Hematopoietic multipotent progenitor cell treated with erythropoietin and hydrocortisone succinate and interleukin-3 and kit ligand, for 4 days (in vitro differentiated cells): ENCODE measurements at places on chromosomes 7 and 10.

- no peak for DNase-seq
These were observed 98.3 kb downstream of the KCNMA1 start for GRCh38 chr10:77539147-77539935.

DNA sequence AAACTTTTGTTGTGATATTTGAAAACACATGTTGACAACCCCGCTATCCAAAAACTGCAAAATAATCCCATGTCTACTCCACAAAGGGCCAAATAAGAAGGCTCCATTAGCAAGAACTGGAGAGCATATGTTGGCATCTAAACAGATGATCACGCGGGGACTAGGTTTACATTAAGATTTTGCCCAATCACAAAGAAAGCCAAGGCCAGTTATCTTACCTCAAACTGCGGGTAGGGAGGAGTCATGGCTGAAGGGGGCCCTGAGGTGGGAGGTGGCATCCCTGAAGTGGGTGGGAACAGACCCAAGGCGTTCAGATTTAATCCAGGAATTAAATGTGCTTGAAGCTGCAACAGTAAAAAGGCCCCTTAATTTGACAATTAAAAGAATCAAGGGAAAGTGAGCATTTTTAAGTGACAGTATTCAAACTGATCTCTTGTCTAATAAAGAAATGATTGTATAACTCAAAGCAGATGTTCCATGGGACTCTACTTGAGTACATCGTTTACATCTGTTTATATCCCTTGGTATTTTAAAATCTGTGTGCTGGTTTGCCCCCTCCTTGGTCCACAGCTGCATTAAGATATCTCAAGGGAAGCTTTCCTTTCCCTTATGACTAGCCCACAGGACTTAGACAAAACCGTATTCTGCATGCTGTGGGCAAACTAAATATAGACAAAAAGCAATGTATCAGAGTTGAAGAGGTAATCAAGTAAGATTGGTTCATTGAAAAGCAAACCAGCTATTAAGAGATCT is 42.9 kb downstream of the MALSU1 start:
- DNase-seq, result no peak

DNA sequence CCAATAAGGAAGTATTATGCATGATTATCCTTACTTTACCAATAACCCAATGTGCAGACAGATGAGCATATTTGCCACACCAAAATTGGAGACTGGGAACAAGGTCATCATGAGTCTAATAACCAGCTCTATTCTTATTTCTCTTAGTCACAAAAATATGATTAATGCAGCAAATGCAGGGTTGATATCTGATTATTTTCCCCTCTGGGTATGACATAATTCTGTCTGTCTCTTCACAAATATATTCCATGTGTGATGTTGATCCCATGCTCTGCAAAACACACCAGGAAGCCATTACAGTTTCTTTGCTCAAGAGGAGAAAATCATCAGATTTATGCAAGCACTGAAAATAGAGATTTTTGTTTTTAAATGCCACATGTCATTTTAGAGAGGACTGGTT is 196.5 kb upstream of the DGKB start:
- no peak for DNase-seq

- no peak for DNase-seq
These were observed 218.8 kb upstream of the CELF2 start for GRCh38 chr10:10798864-10799192.

GRCh38 chr7:16007911-16008310 is 321.4 kb upstream of the MEOX2 start:
- no peak for DNase-seq

DNA sequence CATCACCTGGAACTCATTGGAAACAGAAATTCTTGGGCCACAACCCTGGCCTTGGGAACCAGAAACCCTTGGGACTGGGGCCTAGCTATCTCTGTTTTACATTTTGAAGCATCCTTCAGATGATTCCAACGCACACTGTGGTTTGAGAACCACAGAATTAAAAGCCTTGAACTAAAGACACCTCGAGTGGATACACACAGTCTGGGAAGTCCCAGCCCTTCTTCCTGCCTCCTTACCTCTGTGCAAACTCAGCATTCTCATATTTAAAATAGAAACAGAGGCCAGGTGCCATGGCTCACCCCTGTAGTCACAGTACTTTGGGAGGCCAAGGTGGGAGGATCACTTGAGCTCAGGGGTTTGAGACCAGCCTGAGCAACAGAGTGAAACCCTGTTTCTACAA is 12.9 kb downstream of the NPFFR1 start:
- DNase-seq, result no peak

DNA sequence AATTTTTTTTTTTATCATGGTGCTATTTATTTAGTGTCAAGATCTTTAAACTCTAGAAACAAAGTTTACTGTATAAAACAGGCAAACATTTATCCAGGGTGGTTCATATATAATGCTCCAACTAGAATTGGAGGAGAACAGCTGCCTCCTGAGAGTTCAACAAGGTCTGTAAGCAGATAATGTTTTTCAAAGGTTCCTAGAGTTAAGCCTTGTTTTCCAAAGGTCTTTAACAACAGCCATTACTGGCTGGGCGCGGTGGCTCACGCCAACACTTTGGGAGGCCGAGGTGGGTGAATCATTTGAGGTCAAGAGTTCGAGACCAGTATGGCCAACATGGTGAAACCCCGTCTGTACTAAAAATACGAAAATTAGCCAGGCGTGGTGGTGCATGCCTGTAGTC is 316.7 kb downstream of the CCDC3 start:
- no peak for DNase-seq
